Activated T-cell treated with anti-CD3 and anti-CD28 coated beads for 4 hours (primary cell): ENCODE measurements at places on chromosomes 3 and 15.

DNA sequence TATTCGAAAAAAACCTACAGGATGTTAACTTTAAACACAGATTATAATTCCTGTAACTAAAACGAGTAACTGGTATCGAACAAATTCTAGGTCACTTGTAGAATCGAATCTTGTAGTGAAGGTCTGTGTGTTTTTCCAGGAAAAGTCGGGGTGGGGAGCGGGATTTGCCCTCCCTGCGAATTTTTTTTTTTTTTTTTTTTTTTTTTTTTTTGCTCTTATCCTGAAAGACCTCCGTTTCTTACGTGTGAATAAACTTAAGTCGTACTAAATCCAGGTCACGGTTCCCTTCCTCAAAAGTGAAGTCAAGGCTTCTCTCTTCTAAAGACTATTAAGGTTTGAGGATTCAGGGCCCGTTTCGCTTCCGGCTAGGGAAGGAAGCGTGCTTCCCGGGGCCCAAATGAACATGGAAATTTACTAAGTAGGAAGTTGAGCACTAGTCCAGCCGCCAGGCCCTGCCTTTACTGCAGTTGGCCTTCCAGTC is 770 bp downstream of the TBC1D5 start:
- DNase-seq: no peak

DNA sequence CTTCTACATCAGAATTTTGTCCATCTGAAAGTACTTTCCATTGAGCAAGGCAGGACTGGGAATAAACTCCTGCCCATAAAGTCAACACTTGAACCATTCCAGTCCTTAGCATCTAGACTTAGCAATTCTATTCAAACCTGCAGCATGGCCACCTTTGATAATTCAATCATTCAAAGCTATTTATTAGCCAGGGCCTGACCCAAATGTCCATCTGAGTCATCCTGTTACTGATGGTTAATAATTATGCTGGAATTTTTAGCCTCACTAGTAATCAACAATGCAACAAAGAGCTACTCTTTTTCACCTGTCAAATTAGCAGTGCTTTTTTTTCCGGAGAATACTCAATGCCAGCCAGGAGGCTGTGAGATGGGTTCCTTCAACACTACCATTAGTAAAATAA is 72.7 kb upstream of the SNRK start:
- no peak for DNase-seq

- DNase-seq: no peak
These were observed 186.5 kb downstream of the FOXP1 start for GRCh38 chr3:71397046-71397445.

DNA sequence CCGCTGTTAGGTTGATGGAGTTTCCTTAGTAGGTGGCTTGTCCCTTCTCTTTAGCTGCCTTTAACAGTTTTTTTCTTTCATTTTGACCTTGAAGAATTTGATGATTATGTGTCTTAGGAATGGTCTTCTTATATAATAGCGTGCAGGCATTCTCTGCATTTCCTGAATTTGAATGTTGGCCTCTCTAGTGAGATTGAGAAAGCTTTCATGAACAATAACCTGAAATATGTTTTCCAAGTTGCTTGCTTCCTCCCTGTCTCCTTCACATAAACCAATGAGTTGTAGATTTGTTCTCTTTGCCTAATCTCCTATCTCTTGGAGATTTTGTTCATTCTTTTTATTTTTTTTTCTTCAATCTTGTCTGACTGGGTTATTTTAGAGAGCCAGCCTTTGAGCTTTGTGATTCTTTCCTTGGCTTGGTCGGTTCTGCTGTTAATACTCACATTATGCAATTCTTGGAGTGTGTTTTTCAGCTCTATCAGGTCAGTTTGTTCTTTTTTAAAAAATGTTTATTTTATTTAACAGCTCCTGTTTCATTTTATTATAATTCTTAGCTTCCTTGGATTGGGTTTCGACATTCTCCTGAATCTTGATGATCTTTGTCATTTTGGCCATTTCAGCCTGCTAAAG is 627.9 kb downstream of the SI start:
- DNase-seq: no peak

DNA sequence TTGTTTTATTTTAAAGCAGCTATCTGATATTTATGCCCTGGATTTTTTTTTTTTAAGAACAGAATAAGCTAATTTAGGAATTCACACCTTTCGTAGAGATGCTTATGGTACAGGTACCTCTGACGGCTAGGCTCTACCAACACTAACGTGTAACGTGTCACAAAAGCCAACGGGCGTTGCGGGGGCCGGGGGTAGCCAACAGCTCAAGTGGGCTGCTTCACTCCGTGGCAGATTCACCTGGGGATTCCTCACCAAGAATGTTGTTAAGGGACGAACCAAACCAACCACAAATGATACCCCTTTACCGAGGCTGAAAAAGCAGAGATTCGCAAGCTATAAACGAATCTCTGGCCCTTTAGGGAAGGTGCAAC is 1.0 kb downstream of the TMCC1 start:
- DNase-seq: peak; percentile 5

GRCh38 chr15:90618330-90619125 is 88.8 kb downstream of the CRTC3 start:
- DNase-seq: no peak

DNA sequence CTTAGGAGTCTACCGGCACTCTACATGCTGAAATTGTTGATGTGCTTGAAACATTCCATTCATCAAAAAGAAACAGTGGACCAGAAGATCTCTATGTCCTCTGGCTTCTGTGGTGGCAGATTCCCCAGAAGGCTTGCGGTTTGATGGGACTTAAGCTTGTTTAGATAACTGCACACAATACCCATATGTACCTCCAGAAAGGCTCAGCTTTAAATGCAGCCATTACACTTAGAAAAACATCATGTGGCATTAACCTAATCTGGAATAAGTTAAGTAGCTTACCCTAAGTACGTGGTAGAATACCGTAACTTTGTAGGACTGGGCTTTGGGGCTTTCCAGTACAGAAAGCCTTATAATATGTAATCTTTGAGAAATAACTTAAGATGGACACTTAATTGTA is 187.3 kb downstream of the RBMS3 start:
- no peak for DNase-seq

GRCh38 chr3:119570229-119570628 is 9.1 kb upstream of the ADPRH start:
- DNase-seq: no peak

DNA sequence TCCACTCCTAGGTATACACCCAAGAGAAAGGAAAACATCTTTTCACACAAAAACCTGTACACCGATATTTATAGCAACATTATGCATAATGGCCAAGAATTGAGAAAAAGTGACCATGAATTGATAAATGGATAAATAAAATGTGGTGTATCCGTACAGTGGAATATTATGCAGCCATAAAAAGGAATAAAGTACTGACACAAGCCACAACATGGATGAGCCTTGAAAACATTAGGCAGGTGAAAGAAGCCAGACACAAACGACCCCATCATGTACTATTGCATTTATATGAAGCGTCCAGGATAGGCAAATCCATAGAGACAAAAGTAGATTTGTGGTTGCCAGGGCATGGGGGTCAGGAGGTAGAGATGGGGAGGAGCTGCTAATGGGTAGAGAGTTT is 64.2 kb upstream of the SLC6A6 start:
- DNase-seq: no peak

GRCh38 chr3:144942838-144943197 is 971.2 kb downstream of the DIPK2A start:
- no peak for DNase-seq
